ENCODE measurements at places on chromosomes 3 and 15. TPM values are rescaled to one million over a fixed set of nuclear protein-coding genes. Genes with fewer than 3 reads are reported as not detected.
A peak's percentile ranks its signal among the peaks of the same experiment; 100 is the strongest.

GRCh38 chr3:13932578-13933295, 52.9 kb upstream of the WNT7A start:
- H3K4me3 ChIP-seq: peak overlapping the region; percentile 50
- H3K27me3 ChIP-seq: peaks cover 2% of the 10 kb centered on the region
- H3K27ac ChIP-seq: no peak overlapping the region
- H3K36me3 ChIP-seq: no peaks in the 10 kb centered on the region

The SHC4 gene
- total RNA-seq: 1.4 TPM

GRCh38 chr15:38053776-38054175, 119.3 kb downstream of the TMCO5A start:
- no peak overlapping the region for H3K27ac ChIP-seq
- H3K36me3 ChIP-seq: no peaks in the 10 kb centered on the region
- H3K27me3 ChIP-seq: no peaks in the 10 kb centered on the region
- DNase-seq: no peak
- H3K4me3 ChIP-seq: no peak overlapping the region
- H3K4me1 ChIP-seq: no peaks in the 10 kb centered on the region

GRCh38 chr3:53813229-53813628, 33.0 kb downstream of the CHDH start:
- no peak overlapping the region for H3K27ac ChIP-seq
- no peak overlapping the region for H3K4me3 ChIP-seq
- H3K4me1 ChIP-seq: no peaks in the 10 kb centered on the region
- DNase-seq: no peak
- H3K36me3 ChIP-seq: no peaks in the 10 kb centered on the region
- no peaks in the 10 kb centered on the region for H3K27me3 ChIP-seq

DNA sequence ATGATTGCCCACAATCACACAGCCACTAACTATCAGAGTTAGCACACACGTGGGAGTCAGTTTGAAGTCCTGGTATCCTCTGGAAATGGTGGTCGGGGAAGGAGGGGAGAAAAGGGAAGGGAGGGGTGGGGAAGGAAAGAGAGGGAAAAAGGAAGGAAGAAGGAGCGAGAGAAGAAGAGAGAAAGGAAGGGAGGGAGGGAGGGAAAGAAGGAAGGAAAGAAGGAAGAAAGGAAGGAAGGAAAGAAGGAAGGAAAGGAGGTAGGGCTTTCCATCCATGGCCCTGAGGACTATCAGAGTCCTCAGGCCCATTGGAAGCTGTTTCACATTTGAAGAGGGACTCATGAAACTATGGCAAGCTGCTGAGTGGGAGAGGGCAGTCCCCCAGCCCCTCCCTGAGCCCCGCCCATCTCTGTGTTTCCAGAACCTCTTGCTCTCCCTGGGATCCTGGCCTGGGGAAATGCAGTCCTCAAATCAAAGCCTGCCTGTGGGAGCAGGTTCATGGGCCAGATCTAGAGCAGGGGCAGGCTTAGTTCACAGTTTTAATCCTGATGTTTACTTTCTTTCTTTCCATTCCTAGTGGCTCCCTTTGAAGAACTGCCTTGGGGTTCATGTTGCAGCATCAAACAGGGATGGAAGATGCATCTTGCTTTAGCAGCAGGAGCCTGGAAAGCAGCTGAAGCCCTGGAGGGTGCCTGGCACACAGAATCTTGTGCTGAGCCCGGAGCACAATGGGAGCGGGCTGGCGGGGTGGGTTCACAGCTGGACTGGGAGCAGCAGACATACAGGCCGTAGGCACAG, 66.1 kb upstream of the GLCE start:
- H3K36me3 ChIP-seq: no peaks in the 10 kb centered on the region
- no peak for DNase-seq
- H3K4me1 ChIP-seq: peaks cover 27% of the 10 kb centered on the region
- no peak overlapping the region for H3K4me3 ChIP-seq
- H3K27me3 ChIP-seq: no peaks in the 10 kb centered on the region

The ACOX2 gene
- total RNA-seq: 5.7 TPM

DNA sequence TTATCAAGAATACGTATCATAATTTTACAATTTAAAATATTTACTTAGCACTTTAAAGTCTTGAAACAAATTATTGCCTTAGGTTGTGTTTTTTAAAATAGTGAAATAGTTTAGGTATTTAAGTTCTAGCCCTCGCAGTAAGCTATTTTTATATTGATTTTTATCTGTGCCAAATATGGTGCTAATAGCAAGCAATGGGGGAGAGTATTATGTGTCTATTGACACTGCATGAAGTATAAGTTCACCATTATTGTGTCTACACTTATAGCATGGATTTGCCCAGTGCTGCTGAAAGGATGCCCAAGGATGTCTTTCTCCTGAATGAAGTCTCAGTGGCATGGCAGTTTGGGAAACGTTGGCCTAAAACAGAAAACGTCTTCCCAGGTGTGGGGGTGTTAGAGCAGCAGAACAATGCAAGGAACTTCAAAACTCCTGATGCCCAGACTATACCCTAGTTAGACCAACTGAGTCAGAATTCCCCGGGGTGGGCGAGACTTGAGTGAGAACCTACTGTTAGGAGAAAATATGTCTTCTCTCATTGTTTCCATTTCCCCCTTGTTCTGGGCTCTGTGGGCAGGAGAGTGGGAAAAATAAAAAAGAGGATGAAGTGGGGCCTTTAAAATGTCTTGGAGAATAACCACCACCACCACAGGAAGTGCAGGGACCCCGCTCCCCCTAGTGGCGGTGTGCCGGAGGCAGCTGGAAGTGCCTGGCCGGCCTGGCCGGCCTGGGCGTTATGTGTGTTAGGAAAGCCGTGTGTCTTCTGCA, 104.2 kb upstream of the SLC7A14 start:
- peak; percentile 81 for DNase-seq
- peaks cover 15% of the 10 kb centered on the region for H3K4me1 ChIP-seq
- no peak overlapping the region for H3K27ac ChIP-seq
- H3K4me3 ChIP-seq: no peak overlapping the region
- H3K27me3 ChIP-seq: no peaks in the 10 kb centered on the region

GRCh38 chr3:164408326-164408725, 670.0 kb downstream of the SI start:
- DNase-seq: no peak
- H3K4me3 ChIP-seq: no peak overlapping the region
- no peaks in the 10 kb centered on the region for H3K36me3 ChIP-seq
- H3K4me1 ChIP-seq: no peaks in the 10 kb centered on the region
- no peaks in the 10 kb centered on the region for H3K27me3 ChIP-seq

The MITF gene
- total RNA-seq: 35.3 TPM

The PRTG gene
- total RNA-seq: 0.49 TPM

- DNase-seq: peak; percentile 63
- H3K4me3 ChIP-seq: no peak overlapping the region
- H3K4me1 ChIP-seq: peaks cover 14% of the 10 kb centered on the region
- H3K27ac ChIP-seq: no peak overlapping the region
- no peaks in the 10 kb centered on the region for H3K36me3 ChIP-seq
Observed at GRCh38 chr15:66848686-66849392, 146.8 kb downstream of the SMAD6 start.

DNA sequence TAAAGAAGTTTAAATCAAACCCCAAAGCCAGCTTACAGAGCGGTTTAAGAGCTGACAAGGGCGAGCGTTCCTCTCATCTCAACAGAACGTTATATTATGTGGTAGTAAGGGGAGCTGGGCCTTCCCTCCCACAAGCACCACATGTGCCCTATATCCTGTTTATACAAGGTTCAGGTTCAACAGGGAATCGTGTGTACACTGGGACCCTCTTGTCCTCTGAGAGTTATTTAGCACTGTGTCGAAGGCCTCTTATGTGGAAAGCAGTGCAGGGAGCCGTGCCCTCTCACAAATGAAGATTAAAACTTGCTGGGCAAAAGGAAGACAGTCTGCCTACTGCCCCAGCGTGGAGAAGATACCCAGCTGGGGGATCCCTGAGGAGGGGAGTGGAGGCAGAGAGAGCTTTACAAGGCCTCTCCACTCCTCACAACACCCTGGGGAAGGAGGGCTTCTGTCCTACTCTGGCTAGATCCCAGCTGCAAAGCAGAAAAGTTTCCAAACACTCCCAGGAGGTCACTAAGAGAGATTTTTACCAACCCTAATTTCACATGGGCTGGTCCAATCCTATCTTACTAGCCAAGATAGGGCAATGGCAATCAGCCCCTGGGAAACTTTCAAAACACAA, 2.9 kb downstream of the TLE3 start:
- H3K27ac ChIP-seq: peak overlapping the region; percentile 94
- H3K36me3 ChIP-seq: no peaks in the 10 kb centered on the region
- H3K4me1 ChIP-seq: peaks cover 73% of the 10 kb centered on the region
- H3K4me3 ChIP-seq: peak overlapping the region; percentile 97
- no peak for DNase-seq
- no peaks in the 10 kb centered on the region for H3K27me3 ChIP-seq

The FOXB1 gene
- total RNA-seq: not detected

- H3K27ac ChIP-seq: no peak overlapping the region
- H3K27me3 ChIP-seq: no peaks in the 10 kb centered on the region
- no peak for DNase-seq
- no peak overlapping the region for H3K4me3 ChIP-seq
- no peaks in the 10 kb centered on the region for H3K36me3 ChIP-seq
Observed at GRCh38 chr15:71152542-71152941, 37.3 kb downstream of the THSD4 start.

The CTXND1 gene
- 0.55 TPM for total RNA-seq

DNA sequence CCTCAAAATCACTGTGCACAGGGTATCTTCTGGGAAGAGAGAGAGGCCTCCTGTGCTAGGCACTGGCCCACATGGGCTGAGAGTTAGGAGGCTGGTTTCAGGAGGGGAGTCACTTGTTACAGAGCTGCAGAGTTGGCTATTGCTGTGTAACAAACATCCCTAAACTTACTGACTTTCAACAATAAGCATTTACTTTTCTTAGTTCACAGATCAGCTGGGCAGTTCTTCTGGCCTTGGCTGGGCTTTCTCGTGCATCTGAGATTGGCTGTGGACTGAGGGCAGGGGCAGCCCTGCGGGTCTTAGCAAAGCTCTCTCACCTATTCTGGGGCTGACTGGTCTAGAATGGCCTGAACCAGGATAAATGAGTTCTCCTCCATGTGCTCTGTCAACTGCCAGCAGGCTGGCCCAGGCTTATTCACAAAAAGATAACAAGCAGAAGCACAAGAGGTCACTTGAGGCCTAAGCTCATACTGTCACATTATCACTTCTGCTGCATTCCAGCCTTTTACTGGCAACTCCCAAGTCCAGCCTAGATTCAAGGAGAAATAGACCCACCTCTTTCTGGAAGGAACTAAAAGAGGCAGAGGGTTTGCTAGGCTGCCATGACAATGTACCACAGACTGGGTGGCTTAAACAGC, 17.2 kb upstream of the RBSN start:
- no peak overlapping the region for H3K27ac ChIP-seq
- no peaks in the 10 kb centered on the region for H3K36me3 ChIP-seq

GRCh38 chr3:40780925-40781406, 256.2 kb downstream of the ZNF621 start:
- H3K4me1 ChIP-seq: peaks cover 26% of the 10 kb centered on the region
- peak; percentile 67 for DNase-seq
- no peaks in the 10 kb centered on the region for H3K27me3 ChIP-seq

The ABI3BP gene
- total RNA-seq: 47.0 TPM

DNA sequence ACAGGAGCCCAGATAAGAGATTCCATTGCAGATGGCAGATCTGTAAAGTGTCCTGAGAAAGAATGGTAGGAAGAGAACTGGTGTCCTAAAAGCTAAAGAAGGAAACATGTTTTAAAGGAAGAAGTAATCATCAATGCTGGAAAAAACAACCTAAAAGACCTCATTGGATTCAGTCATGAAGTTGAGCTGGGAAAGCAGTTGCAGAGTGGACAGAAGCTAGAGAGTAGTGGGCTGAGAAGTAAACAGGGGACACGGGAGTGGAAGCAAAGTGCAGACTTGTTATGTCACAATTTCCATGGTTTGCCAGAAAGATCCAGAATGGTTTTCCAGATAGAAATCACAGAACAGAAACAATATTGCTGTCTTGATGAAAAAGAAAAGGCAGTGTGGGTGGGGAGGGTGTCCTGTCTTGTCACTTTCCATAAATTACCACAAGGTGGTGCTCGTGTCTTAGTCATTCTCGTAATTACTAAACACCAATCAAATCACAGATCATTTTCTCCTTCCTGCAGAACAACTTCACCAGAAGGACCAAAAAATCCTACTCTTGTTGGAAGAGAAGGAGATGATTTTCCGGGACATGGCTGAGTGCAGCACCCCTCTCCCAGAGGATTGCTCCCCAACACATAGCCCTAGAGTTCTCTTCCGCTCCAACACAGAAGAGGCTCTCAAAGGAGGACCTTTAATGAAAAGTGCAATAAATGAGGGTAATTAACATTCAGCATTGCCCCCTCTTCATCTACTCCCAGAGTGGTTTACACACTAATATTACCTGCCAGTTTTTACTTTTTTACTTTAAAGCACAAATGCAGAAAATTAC, 64.5 kb downstream of the KLHL25 start:
- peaks cover 87% of the 10 kb centered on the region for H3K36me3 ChIP-seq
- no peak overlapping the region for H3K27ac ChIP-seq
- no peak for DNase-seq
- H3K4me1 ChIP-seq: peaks cover 24% of the 10 kb centered on the region
- no peak overlapping the region for H3K4me3 ChIP-seq
- H3K27me3 ChIP-seq: no peaks in the 10 kb centered on the region

DNA sequence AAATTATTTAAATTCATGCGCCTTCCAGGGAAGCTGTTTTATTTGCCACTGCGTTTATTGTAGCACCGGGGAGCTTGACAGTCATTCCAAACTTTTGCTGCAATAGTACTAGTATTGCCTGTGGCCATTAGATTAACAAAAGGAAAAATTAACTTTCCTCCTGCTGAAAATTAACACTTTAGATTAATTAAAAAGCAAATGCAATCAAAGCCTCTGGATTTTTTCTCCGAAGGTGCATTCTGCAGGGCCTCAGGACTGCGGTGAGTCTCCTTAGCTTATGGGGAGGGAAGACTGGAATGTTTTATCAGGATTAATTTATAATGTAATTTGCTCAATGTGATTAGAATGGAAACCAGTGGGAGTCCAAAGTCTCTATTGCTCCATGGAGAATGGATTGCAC, 456.4 kb upstream of the CFAP20DC start:
- DNase-seq: no peak
- H3K4me3 ChIP-seq: no peak overlapping the region
- H3K36me3 ChIP-seq: no peaks in the 10 kb centered on the region
- H3K4me1 ChIP-seq: no peaks in the 10 kb centered on the region
- no peaks in the 10 kb centered on the region for H3K27me3 ChIP-seq

DNA sequence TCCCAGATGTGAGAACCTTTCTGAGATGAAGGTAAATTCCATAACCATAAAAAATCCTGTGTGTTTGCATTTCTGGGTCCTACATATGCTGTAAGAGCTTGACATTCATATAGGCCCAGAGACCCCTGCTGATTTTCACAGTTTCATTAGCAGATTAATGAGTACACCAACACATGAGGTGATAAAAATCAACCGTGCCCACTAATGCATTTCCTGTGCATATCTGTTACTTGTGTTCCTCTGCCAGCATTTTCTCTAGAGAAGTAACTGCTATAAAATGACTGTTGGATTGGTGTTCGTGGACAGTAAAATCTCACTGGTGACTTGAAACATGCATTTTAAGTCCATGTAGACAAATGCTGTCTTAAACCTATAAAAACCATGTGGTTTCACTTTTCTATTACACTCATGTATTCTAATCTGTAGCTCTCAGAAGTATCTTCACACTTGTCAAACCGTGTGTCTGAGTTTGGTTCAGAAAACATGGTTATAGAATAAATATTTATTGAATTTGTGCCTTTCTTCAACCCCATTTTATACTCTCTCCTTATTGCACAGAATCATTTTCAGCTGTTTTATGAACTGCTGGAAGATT, 14.6 kb downstream of the MAP2K5 start:
- no peak overlapping the region for H3K4me3 ChIP-seq
- H3K4me1 ChIP-seq: no peaks in the 10 kb centered on the region
- no peak for DNase-seq
- peaks cover 26% of the 10 kb centered on the region for H3K36me3 ChIP-seq
- no peak overlapping the region for H3K27ac ChIP-seq

- no peak overlapping the region for H3K27ac ChIP-seq
- DNase-seq: no peak
- H3K27me3 ChIP-seq: no peaks in the 10 kb centered on the region
- H3K36me3 ChIP-seq: peaks cover 26% of the 10 kb centered on the region
- H3K4me1 ChIP-seq: no peaks in the 10 kb centered on the region
- no peak overlapping the region for H3K4me3 ChIP-seq
Observed at GRCh38 chr3:16204751-16205150, 30.3 kb downstream of the GALNT15 start.
